NCI-H1417 (cell line): ENCODE measurements at places on chromosomes 11 and 22.

GRCh38 chr22:27391092-27391770 is 410.3 kb downstream of the MN1 start:
- DNase-seq = no peak

- no peak for DNase-seq
Measured at GRCh38 chr22:27799827-27800249, 1.7 kb downstream of the MN1 start.

- DNase-seq = no peak
Measured at GRCh38 chr11:124633355-124633754, 10.7 kb downstream of the TBRG1 start.

DNA sequence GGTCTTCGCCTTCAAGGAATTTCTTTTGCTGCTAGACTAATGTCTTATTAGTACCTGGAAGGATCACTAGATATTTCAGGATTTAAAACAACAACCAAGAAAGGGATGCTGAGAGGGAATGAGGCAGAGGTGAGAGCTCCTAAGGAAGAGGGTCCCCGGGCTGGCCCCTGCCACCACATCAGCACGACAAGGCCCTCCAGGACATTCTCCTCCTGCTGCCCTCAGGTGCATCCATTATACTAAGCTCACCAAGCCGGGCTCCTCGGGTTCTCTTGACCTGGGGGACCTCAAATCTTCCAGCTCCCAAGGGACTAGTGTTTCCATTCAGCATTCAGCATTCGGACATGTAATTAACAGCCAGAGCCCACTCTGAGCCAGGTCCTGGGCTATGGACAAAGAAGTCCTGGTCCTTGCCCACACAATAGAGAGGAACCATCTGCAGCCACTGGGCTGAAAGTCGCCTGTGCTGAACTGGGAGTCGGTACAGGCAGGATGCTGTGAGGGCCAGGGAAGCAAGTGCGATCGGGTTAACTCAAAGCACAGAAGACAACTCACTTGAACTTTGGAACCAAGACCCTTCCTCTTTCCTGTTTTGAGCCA is 29.4 kb upstream of the OAF start:
- DNase-seq = no peak

GRCh38 chr22:40411506-40411861 is 41.1 kb downstream of the SGSM3 start:
- no peak for DNase-seq

DNA sequence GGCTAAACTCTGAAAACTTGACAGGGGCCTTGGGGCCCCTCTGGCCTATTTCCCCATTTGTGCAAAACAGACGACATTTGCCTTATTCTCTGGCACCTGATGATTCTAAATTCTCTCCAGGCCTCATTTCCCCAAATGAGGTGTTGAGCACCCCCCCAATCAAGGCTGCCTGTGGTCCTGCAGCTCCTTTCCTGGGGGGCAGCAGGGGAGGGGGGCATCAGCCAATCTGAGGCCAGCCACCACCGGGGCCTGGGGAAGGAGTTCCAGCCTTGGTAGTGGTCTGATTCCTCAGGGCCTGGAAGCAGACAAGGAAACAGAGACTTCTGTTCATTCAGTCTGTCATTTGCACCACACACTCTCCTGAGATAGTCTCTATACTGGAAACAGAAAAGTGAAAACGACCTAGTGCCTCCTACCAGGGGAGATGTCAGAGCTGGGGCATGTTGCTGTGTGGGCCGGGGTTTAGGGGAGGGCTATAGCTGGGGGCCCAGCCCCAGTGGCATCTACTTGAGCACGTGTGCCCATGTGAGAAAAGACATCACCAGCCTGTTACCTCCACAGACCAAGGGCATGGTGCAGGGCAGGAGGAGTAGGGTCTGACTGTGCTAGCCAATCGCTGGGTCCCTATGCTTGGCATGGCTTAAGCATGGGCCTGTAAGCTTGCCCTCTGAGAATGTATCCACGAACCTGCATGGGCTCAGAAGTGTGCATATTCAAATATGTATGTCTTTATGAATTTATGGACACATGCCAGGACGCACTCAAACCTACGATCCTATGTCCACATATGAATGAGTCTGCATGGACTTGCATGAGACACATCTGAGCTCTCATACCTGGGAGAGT is 1.8 kb upstream of the TPBGL start:
- no peak for DNase-seq

- DNase-seq = no peak
Measured at GRCh38 chr11:71163371-71163770, 89.0 kb downstream of the SHANK2 start.

- DNase-seq = no peak
Measured at GRCh38 chr22:39283322-39284141, 35.9 kb downstream of the RPL3 start.

DNA sequence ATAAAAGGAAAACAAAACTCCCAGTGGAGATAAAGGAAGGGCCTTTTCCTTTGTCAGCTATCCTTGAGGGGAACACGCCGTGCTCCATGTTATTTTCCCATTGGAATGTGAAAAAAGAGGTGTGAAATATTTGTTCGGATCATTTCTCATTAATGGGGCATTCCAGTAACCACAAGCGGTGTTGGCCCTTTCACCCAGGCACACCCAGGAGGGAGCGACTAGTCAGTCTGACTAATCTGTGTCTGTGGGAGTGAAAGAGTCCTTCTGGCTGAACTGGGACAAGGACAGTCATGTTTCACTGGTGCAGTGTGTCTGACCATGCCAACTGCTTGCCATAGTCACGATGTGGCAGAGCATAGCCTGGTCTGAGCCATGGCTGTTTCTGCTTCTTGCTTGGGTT is 13.0 kb upstream of the MYEOV start:
- DNase-seq = no peak

DNA sequence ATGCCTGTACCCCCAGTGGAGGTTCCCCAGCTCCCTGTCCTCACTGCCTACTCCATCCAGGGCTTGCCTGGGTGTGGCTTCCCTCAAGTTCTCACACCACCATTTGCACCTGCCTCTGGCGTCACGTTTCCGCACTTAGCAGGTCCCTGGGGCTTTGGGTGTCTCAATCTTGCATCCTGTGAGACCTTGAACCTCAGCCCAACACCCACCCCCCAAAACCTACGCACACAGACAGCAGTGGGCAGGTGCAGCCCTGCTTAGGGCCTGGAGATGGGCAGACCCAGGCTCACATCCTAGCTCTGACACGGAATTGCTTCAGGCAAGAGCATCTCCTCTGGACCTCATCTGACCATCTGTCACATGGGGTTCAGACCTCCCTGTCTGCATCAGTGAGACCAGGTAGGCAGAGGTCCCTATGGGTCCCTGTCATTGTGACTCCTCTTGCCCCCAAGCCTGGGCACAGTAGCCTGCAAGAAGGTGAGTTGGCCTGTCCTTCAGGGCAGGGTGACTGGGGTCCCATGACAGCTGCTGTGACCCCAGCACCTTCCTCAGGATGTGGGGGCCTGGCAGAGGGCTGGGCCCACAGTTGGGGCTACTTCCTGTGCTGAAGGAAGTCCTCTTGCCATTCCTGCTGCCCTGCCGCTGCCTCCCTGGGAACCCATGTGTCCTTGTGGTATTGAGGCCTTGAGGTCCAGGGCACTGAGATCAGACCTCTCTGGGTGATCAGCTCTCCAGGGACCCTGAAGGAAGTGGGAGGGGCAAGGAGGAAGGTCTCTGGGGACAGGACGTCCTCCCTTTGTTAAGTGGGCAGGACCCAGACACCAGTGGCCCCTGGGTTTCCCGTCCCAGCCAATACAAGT is 2.0 kb downstream of the SIPA1 start:
- DNase-seq = peak; percentile 47

- peak; percentile 39 for DNase-seq
Measured at GRCh38 chr11:14687943-14688627, 44.5 kb downstream of the PDE3B start.

DNA sequence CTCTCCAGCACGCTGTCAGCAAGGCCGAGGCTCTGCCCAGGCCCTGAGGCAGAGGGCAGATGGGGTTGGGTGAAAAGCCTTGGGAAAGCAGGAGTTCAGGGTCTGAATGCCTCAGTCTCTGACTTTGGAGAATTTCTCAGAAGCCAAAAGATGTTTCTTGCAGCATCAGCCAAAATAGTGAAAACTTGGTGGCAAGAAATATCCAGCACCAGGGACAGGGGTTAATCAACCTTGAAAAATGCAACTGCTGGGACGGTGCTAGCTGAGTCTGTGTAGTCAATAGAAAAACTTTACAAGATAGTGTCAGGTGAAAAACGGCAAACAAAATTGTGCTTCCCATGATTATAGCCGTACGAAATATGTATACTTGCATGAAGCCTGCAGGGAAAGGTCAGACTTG is 1.4 kb upstream of the ABCC8 start:
- DNase-seq = no peak

- no peak for DNase-seq
Measured at GRCh38 chr11:10674440-10674855, 19.1 kb downstream of the IRAG1 start.

DNA sequence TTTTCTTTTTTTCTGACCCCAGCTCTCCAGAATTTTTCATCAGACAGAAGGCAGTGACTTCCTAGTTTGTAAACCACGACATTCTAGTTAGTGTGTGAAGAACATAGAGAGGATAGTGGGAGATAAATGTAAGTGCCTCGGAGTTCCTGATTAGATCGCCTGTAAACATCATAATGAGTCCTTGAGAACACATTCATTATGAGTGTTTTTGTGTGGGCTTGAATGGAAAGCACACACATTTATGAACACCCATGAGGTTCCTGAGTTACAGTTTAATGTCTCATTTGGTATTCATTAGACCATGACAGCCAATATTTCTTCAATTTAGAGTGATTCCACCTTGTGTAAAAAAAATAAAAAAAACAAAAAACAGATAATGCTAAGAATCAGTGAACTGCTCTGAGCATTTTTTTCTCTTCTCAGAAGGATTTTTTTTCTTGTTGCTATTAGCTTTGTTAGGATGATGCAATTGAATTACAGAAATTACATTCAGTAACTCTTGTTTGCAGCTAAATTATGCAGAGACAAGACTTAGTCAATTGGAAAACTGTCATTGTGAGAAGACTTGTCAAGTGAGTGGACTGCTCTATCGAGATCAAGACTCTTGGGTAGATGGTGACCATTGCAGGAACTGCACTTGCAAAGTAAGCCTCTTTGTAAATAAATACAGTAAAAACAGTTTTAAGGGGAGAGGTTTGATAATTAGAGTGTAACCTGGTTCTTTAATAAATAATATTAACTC is 257.6 kb downstream of the NELL1 start:
- peak; percentile 89 for DNase-seq
